NT2/D1 (cell line): ENCODE measurements at places on chromosomes 16 and 17.

GRCh38 chr17:79042421-79043190 lies 18.6 kb downstream of the C1QTNF1 start:
- DNase-seq: no peak

DNA sequence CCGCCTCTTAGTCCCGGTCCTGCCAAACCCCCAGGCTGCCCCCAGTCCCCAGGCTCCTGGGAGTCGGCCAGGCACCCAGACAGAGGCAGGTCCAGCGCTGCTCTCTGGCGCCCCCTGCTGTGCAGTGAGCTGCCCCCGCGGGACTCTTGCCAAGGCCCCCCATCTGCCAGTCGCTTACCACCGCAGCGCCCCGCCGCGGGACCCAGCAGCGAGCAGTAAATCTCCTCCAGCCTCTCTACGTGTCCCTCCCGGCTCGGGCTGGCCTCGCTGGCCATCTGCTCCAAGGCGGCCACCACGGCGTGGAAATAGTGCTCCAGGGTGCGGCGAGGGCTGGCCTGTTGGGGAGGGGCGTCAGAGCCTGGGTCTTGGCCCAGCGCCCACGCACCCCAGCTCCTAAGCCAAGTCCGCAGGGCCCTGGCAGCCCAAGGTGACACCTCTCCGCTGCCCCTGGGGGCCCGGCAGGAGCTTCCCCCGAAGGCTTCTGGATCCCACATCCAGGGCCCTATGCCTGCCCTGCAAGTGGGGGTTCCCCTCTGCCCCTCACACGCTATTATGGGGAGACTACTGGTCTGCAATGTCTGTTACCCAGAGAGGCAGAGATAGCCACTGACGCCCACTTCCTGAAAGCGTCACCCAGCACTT lies 33.7 kb upstream of the MFSD6L start:
- DNase-seq: no peak

GRCh38 chr17:46883871-46884520 lies 32.6 kb downstream of the WNT9B start:
- DNase-seq: no peak

DNA sequence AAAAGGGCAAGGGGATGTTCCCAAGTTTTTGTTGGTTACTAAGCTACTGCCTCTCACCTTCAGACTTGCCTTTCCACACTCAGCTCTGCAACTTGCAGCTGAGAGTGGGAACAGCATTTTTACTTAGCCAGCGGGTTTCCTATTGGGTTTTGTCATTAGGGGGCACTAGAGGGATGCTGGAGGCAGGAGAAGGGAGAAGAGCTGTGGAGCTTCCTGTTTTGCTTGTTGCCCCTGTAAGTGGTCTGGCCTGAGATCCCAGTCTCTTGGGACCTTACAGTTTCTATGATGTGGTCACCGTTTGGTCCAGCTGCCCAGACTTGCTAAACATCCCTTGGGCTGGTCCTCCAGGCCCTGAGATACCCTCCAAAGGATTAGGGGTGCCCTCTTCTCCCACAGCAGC lies 209.6 kb upstream of the NLRP1 start:
- DNase-seq: no peak

DNA sequence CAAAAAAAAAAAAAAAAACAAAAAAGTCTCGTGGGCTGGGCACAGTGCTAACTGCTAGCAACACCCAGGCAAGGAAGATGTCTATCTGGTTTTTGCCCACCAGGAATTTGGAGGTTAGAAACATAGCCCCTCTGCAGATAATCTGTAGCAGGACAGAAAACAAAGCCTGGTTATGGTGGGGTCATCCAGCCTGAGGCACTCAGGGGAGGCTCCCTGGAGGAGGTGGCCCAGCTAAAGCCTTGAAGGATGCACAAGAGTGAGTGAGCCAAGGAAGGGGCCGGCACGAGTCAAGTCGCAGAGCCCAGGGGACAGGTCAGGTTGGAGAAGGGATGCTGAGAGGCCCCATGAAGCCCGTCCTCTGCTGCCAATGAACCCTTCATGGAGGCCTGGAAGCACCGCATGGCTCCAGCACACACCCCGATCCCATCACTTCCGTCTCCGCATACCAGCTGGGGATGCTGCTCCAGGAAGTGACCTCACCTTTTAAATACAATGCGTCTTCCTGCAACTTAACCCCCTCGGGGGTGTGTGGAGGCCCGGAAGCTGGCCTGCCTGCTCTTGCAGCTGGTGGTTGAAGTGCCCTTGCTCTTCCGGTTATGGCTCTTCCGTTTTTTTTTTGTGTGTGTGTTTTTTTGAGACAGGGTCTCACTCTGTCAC lies 86.5 kb downstream of the ENGASE start:
- DNase-seq: no peak

DNA sequence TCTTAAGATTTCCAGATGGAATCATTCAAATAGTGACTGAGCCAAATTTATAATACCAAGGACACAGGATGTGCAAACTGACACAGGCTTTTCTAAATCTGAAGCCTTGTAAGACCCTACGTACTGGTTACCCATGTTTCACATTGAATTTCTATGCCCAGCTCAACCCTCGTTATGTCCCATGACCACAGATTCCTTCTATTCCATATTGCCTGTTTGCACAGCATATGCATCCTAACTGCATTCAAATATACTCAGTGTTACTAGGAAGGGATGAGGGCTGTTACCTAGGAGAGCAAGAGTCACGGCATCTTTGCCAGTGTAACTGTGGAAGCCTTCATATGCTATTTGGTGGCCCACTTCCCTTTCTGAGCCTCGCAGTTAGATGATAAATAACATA lies 305.2 kb downstream of the SHISA9 start:
- no peak for DNase-seq

GRCh38 chr16:66740533-66740932 lies 10.9 kb downstream of the DYNC1LI2 start:
- no peak for DNase-seq

DNA sequence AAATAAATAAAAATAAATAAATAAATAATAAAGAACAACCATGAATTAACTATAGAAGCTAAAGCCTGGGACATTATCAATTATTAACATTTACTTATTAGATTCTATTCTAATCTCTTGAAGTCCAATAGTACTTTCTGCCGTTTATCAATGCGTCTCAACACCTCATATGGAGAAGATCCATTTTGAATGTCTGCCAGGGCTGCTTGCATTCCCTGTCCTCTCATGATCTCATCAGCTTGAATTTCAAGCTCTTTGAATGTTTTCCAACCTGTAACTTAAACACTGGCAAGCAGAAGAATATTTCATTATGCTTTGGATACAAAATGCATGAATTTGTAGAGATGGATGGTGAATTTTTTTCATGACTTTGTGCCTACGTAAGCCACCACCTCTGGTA lies 191.9 kb upstream of the ANKFN1 start:
- DNase-seq: no peak

- DNase-seq: peak; percentile 13
These were observed 426.7 kb upstream of the SALL1 start for GRCh38 chr16:51577621-51578303.

GRCh38 chr16:58116529-58116928 lies 12.7 kb downstream of the CFAP20 start:
- DNase-seq: no peak

GRCh38 chr16:65314627-65315008 lies 192.8 kb upstream of the CDH11 start:
- DNase-seq: no peak

DNA sequence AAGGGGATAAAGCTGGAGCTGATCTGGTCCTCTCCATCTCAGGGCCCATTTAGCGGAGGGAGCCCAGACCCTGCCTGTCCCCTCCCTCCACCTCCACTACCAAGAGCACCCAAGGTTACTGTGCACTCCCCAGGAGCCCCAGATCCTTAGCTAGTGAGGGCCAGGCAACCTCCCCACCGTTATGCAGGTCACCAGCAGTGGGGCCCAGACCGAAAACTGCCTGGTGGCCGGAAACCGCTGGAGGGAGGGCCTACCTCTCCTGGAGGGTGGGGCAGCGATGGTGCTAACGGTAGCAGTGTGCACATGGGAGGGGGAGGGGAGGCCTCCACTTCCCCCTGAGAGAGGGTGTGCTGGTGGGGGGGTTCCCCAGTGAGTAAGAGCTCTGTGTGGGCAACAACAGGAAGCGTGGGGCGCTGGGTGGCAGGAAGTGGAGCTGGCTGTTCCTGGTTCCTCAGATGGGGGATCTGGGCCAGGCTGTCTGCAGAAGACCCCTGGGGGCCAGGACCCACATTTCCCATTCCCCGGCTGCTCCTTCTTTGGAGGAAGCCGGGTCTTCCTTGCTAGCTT lies 4.4 kb downstream of the FMNL1 start:
- DNase-seq: no peak

DNA sequence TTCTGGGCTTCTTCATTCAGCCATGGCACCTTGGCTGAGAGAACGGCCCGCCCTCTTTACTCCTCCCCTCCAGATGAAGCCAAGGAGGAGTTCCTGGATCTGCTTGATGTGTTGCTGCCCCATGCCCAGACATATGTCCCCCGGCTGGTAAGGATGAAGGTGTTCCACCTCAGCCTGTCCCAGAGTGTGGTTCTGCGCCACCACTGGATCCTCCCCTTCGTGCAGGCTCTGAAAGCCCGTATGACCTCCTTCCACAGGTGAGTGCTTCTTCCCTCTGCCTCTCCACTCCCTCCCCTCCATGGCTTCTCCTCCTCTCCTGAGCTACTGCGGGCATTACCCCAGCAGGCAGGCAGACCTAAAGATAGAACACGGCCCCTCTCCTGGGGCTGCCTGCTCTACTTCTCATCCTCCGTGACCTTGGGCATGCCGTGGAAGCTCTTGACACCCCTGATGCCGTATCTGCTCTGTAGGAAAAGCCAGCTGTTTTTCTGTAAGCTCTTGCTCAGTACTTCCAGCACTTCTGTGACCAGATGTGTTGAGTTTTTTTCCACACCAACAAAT lies 8.7 kb downstream of the USB1 start:
- no peak for DNase-seq

GRCh38 chr16:56758432-56758831 lies 28.5 kb downstream of the NUP93 start:
- DNase-seq: no peak

DNA sequence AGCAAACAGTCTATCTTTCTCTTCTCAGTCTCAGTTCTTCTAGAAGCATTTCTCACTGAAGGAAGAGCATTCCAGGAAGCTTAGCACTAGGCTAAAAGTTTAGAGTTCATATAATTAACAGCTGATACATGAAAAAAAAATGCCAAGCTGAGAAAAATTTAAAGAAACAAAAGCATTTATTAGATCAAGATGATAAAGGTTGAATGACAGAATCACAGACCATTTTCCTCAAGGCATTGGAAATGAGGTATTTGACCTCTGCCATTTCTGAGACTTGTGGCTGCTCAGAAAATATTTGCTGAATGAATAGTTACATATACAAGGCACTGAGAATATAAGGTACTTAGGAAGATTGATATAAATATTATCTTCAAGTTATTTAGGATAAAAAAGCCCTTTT lies 901.6 kb upstream of the GOT2 start:
- no peak for DNase-seq

- DNase-seq: no peak
These were observed 621 bp downstream of the CEP95 start for GRCh38 chr17:64507413-64507782.

DNA sequence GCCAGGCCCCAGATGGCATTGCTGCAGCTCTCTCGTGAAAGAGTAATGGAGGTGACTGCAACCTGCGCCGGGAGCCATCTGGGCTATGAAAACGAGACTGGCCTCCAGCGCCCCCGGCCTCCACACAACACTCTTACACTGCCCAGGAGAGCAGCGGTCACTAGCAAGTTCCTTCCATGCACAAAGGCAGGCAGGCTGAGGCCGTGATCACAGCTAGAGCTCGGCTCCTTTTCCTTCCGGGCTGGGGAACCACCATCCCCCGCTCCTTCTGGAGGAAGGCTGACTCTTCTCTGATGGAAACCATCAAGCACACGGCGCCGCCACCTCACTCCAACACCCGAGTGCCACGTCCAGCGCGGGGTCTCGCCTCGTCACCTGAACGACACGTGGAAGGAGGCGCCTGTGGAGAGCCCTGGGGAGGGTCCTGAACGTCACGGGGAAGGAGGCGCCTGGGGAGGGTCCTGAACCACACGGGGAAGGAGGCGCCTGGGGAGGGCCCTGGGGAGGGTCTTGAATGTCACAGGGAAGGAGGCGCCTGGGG lies 61.9 kb downstream of the KLHDC4 start:
- no peak for DNase-seq

GRCh38 chr17:58233543-58233942 lies 4.8 kb upstream of the LPO start:
- no peak for DNase-seq

GRCh38 chr16:87838643-87839541 lies 30.4 kb downstream of the SLC7A5 start:
- DNase-seq: no peak
